ENCODE measurements at places on chromosomes 16 and 17. TPM values are rescaled to one million over a fixed set of nuclear protein-coding genes. Genes with fewer than 3 reads are reported as not detected.

Gene MC1R
- 2.1 TPM for total RNA-seq

Gene PABPN1L
- not detected for total RNA-seq

Gene ORAI3
- 37.8 TPM for total RNA-seq

Gene TP53TG3C
- total RNA-seq = not detected

Gene VPS35L
- 43.9 TPM for total RNA-seq

Gene YPEL2
- 35.7 TPM for total RNA-seq

Gene MYL4
- not detected for total RNA-seq

Gene CSH2
- total RNA-seq = not detected

Gene ASPA
- 8.0 TPM for total RNA-seq

Gene CLEC19A
- total RNA-seq = not detected

Gene PDPK1
- total RNA-seq = 22.7 TPM

Gene PLD6
- total RNA-seq = 10.8 TPM

Gene FBXW10
- not detected for total RNA-seq

Gene CHTF8
- 60.6 TPM for total RNA-seq

Gene NFATC2IP
- 32.4 TPM for total RNA-seq

DNA sequence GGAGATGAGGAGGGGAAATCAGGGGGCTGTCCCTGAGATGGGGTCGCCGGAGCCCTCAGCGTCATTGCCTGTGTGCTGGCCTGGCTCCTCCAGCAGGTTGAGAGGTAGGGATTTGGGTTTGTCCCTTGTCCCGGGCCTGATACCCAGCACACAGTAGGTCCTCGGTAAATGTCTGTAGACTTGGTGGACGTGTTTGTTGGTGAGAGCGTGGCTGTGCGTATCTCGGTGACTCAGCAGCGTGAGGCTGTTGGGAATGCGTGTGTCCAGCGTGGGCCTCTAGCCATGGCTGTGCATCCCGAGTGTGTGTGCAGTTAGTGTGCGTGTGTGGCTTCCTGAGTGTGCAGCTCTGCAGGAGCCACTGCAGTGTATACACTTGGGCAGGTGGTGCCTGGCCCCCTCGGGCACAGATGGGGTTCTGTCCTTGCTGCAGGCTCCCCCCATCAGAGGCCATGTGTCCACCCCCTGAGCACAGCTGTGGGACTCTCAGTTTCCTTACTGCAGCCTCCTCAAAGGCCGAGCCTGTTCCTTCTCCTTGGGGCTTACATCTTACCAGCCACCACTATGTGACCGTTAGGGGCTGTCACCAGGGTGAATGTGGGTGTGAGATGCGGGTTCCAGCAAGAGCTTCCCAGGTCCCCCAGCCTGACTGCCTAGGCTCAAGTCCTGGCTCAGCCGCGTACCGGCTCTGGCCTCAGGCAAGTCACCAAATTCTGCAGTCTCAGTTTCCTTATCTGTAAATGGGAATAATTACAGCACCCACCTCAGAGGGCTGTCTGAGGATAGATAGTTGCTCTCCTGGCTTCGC lies 5.7 kb downstream of the NECAB2 start:
- DNase-seq = no peak

DNA sequence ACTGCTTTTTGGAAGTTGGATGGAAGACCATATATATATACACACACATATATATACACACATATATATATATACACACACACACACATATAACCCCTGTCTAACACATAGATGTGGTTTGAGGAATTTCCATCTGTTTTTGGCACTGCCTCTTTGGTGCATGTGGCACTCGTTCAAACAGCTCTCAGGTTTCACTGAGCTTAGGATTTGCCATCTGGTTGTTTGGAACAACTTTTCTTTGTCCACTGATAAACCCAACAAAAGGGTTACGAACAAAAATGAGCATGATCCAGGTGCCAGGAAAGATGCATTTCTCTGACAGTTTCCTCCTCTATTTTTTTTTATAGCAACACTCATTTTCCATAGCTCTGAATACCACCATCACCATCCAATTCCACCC lies 14.6 kb upstream of the KCNJ16 start:
- no peak for DNase-seq

DNA sequence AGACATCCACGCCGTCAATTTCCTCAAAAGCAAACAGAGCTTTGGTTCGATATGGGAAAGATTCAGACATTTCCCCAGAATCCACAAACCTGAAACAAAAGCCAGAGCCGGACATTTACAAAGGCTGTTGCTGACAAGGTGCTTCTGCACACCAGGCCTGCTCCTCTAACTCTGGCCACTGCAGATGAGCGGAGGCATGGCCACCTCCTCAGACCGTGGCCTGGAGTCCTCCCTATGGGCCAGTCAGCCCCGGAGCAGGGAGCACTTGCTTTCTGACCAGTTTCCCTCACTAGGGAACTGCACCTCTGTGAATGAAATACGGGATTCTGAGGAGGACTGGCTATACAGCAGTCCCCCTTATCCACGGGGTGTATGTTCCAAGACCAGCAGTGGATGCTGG lies 22.3 kb upstream of the TRAP1 start:
- DNase-seq = peak; percentile 56

DNA sequence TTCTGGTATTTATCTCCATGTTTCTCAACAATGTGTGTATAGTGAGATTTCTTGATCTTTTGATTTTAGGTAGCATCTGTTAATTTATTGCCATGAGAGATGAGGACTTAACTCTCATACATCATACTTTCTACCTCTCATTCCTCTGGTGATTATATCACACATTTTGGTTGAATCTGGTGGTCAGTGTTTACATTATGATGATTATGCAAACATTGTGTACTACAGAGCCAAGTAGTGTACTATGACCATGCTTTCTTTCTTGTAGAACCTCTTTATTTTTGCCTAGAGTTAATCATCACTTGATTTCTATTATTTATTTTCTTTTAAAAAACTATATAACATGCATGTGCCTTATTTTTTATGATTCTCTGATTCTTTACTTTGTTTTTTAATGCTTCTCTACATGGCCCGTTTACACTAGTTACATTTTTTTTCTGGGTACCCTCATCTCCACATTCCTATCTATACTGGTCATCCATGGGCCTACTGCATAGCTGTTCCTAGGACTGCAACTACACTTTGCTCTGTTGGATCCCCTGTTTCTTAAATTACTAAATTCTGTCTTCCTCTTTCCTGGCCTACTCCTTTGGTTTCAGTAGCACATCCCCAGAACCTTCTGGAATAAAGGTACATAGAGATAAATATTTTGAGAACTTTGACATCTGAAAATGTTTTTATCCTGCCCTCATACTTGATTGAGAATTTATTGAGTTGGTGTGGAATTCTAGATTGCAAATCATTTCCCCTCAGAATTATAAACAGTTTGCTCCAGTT lies 63.0 kb upstream of the LRRC37A3 start:
- no peak for DNase-seq

DNA sequence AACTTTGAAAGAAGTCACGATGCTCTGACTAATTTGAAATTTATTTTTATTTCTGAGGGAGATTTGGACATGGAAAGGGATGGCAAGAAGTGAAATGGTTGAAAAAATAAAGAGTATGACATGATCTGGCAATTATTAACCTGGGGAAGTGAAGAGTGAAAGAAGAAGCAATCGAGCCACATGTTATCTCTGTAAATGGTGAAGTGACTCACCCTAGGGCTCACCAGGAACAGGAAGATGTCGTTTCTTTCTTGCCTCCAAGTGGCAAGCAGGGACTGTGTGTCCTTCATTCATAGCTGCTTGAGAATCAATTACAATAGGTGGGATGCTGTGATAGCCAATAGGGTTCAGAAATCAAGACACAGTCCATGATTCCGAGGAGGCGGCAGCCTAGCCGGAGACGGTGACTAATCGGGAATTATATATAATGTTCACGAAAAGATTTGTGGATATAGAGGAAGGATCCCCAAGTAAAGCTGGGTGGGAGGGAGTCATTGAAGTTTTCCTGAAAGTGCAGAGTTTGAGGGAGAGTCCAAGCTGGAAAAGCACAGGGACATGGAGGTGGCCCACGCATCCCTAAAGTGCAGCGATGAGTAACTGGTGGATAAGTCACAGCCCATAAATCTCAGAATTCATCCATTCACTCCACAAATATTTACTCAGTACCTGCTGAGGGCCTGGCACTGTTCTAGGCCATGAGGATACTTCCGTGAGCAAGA lies 18.2 kb upstream of the KRT20 start:
- no peak for DNase-seq

DNA sequence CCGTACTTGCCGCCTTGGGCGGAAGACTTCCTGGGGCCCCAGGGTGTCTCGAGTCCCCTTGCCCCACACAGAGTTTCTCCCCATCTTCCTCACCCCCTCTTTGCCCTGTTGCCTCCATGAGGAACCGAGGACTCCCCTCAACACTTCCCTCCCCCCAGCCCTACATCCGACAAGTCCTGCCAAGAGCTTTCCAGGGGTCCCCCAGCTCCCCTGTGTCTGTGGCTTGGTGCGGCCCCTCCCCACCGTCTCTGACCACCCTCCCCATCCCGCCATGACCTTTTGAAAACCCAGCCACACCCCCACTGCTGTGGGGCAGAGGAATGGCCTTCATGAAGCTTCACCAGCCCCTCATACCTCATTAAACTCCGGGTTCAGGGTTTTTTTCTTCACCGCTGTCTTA lies 11.4 kb downstream of the SCGB1C2 start:
- peak; percentile 48 for DNase-seq

DNA sequence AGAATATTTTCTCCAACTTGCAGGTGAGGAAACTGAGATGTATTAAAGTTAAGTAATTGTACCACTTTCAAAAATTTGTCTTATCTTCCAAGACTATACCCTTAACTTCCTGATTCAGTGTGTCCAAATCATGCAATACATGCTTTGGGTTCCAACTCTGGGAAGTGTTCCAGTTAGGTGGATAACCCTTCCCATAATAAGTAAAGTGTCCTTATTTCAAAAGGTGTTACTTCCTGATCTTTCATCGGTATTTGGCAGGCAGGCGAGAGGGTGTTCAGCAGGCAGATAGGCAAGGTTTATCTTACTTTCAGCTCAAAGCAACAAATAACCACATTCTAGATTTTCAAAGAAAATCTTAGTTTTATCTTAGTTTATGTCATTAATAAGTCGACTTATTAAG lies 46.3 kb upstream of the ARHGAP44 start:
- DNase-seq = no peak

DNA sequence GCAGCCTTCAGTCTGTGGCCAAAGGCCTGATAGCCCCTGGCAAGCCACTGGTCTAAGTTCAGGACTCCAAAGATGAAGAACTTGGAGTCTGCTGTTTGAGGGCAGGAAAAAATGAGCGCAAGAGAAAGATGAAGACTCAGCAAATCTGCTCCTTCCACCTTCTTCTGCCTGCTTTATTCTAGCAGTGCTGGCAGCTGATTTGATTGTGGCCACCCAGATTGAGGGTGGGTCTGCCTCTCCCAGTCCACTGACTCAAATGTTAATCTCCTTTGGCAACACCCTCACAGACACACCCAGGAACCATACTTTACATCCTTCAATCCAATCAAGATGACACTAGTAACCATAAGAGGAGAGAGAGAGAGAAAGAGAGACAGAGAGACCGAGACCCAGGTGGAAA lies 127.6 kb downstream of the UTP18 start:
- no peak for DNase-seq

DNA sequence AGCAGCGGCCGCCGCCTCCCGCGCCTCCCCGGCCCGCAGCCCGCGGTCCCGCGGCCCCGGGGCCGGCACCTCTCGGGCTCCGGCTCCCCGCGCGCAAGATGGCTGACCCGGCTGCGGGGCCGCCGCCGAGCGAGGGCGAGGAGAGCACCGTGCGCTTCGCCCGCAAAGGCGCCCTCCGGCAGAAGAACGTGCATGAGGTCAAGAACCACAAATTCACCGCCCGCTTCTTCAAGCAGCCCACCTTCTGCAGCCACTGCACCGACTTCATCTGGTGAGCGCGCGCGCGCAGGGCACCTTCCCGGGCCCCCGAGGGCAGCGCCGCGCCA lies 258 bp downstream of the PRKCB start:
- no peak for DNase-seq

- DNase-seq = no peak
Observed at GRCh38 chr16:76441876-76442275, 164.7 kb downstream of the CNTNAP4 start.

GRCh38 chr17:45092911-45093430 lies 31.9 kb downstream of the NMT1 start:
- DNase-seq = peak; percentile 97

GRCh38 chr16:35745191-35745590 lies 2285.8 kb downstream of the TP53TG3F start:
- DNase-seq = no peak

DNA sequence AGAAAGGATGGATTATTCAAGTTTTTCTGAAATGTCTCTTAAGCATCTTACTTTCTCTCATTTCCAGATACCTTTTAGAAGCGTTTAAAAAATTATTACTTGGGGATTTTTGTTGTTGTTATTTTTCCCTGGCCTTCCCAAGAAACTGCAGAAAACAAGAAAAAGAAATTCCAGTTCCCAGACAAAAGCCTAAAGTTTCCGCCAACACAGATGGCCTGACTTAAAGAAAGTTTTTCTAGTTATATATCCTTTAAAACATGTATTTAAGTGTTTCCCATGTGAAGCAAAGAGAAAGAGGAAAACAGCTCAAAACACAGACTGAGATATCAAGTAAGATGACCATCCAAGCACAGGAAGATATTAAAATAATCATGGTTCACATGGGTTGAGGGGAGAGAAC lies 401.7 kb upstream of the MAF start:
- no peak for DNase-seq

DNA sequence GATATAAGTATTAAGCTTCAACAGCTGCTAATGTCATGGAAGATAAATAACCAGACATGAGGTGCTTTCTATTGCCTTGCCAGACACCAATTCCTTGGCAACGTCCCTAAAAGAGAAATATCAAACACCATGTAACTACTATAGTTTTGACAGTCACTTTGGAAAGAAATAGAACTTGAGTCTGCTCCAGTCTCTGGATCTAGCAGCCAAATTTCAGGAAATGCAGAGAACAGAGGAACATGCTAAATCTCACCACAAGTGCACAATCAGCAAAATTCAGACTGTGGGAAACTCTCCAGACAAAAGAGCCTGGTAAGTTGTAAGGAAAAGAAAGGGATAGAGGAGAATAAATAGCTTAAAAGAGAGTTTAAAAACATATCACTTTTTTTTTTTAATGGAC lies 28.4 kb upstream of the TANC2 start:
- DNase-seq = no peak

DNA sequence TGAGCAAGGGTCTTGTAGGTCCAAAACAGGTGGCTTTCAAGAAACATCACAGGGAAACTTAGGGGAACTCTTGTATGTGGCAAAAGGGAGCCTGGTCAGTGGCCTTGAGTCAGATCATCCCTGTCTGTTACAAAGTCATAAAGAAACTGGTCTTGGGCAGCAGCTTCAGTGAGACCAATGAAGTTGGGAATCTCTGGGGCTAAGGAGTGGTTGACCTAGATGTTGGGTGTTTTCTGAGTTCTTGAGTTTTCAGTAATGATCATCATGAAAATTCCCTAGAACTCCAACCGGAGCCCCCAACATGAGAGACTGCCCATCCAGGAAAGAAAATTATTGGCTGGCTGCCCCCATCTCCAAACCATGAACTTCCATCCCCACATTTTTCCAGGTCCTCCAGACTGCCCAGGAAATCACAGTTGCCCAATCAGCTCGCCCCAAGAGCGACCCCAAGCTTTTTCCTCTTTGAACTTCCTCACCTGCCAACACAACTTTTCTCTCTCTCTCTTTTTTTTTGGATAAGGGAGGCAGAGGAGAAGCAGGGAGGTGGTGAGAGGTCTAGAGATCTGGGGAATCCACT lies 3.9 kb downstream of the CCR7 start:
- DNase-seq = no peak
